Left lung (tissue), 14 donors: ENCODE measurements at places on chromosomes 5 and 9. TPM values are rescaled to one million over a fixed set of nuclear protein-coding genes. Genes with fewer than 3 reads are reported as not detected.

Gene RNF183
- polyA plus RNA-seq = 0.46 TPM

Gene SOHLH1
- not detected for polyA plus RNA-seq

Gene QRFP
- 0.51 TPM for polyA plus RNA-seq

Gene TMEM232
- polyA plus RNA-seq = 8.4 TPM

Gene GOLGA1
- polyA plus RNA-seq = 19.2 TPM

Gene GFI1B
- 1.1 TPM for polyA plus RNA-seq

Gene TPPP
- 8.4 TPM for polyA plus RNA-seq

Gene LCN15
- polyA plus RNA-seq = not detected

Gene DNAH5
- polyA plus RNA-seq = 2.9 TPM

Gene ZNF367
- 10.3 TPM for polyA plus RNA-seq

Gene FGD3
- 6.2 TPM for polyA plus RNA-seq

Gene WDR38
- polyA plus RNA-seq = 1.3 TPM

Gene AJM1
- 1.3 TPM for polyA plus RNA-seq

Gene CDC20B
- polyA plus RNA-seq = 7.5 TPM

DNA sequence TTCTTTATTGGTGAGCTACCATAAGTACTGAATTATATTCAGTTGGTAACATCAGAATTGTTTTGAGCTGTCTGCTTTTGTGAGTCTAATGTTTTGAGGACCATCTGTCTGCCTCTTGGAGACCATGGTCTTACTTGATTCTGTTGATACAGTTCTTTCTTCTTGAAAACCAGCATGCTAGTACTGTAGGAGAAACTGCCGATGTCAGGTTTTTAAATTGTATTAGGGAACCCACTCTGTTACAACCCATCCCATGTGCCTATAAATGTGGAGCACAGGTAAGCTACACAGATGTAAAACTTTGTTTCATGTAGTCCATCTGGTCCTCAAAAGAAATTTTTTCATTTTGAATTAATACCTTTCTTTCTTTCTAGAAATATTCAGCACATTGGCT lies 103.4 kb upstream of the DMRTA1 start:
- no peak for DNase-seq

DNA sequence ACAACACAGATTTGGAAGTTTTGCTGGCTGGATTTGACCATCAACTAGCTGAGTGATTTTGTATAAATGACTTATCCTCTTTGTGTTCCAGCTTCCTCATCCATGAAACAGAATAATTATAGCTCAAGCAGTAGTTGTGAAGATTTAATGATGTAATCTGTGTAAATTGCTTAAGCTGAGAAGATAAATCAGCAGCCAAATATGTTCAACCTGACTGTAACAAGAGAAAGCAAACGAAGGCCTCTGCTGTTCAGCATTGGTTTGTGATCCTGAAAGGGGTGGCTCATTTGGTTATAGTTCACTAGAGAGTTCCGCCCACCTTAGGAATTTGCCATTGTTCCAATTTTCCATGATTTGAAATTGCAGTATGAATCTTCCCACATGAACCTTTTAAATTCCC lies 75.7 kb upstream of the CCDC112 start:
- no peak for DNase-seq

- DNase-seq = no peak
Observed at GRCh38 chr9:13556656-13557055, 277.2 kb upstream of the MPDZ start.

- no peak for DNase-seq
Observed at GRCh38 chr9:137370865-137371520, 52.0 kb downstream of the EXD3 start.

- no peak for DNase-seq
Observed at GRCh38 chr5:76283670-76284069, 119.4 kb upstream of the IQGAP2 start.

DNA sequence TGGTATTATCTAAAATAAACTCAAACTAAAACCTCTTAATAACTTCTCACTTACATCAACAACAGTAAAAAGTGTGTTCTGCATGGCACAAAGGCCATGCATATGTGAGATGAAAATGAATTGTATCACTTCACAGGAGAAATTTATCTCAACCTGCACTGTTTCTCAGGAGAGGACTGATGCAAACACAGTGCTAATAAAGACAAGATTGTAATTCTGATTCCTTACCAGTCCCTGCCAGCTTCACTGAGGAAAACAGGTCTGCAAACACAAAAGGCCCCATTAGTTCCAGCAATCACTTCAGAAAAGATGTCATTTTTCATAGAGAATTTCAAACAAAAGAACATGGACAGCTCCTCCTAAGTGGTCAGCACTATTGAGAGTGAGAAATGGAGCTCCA lies 117.3 kb upstream of the PDE4D start:
- DNase-seq = no peak

GRCh38 chr5:10329446-10329819 lies 21.7 kb upstream of the CMBL start:
- no peak for DNase-seq

DNA sequence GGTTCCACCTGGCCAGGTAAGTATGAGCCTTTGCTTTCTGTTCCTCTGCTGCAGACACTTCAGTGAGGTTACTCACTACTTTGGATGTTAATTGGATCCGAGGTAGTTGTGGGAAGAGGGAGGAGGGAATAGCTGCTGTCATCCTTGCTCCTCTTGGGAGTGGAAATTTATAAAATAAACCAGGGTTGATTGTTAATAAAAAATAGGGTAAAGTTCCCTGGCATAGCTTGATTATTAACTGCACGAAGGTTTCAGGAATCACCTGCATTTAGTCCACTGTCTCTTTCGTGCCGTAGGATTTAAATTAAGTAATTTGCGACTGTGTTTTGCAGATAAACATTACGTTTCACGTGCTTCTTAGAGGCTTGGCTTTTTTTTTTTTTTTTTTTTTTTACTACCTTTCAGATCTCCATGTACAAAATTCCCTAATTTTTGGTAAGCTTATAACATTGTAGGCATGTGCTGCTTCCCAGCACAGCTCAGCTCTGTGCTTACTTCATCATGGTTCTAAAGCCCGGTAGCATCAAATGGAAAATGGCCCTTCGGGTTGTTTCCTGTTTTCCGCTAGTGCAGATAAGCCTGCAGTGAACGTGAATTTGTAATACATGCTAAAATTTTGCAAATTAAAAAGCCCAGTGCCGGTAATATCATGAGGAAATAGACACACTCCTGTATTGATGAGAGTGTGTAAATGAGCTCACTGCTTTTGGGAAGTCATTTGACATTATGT lies 26.9 kb upstream of the LTC4S start:
- no peak for DNase-seq

DNA sequence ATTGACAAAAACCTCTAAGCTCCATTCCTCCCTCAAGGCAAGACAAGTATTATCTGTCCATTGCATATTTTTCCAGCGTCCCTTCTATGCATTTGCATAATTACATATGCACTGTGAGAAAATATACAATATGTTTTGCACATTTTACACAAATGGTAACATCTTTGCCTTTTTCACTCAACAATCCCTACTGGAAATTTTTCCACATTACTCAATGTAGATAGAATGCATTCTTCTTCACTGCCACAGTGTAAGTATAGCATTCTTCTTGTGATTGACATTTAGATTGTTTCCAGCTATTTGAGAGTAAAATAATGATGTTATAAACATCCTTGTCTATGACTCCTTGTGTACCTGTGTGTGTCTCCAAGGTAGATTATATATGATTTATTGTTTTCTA lies 205.0 kb downstream of the SLIT3 start:
- DNase-seq = no peak

DNA sequence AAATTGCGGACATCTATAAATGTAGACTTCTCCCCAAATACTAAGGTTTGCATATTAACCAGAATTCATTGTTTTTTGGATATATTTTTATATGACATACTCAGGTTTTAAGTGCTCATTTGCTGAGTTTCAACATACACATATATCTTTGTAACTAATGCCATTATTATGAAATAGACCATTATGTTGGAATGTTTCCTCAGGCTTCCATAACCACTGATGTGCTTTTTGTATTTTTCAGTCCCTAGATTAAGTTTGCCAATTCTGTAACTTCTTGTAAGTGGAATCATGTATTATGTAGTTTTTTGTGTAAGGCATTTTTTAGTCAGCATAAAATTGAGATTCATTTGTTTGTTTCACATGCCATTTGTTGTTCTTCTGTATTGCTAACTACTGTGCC lies 32.1 kb downstream of the HSPA4 start:
- no peak for DNase-seq

DNA sequence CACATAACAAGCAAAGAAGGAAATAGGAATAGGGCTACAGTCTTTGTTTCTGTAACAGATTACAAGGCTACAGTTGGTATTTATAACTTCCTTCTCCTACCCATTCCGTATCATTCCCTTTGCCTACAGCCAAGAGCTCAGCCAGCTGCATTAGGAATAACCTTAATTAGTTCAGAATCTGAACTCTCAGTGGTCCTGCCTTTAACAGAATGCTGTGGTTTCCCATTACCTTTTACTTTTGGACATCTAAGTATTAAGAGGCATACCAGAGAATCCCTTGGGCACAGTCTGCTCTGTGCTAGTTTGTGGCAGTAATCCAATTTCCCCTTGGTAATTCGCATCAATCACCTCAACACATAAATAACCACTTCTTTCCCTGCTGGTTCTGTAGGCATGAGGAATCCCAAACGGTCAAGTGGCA lies 44.2 kb downstream of the PKD2L2 start:
- no peak for DNase-seq

DNA sequence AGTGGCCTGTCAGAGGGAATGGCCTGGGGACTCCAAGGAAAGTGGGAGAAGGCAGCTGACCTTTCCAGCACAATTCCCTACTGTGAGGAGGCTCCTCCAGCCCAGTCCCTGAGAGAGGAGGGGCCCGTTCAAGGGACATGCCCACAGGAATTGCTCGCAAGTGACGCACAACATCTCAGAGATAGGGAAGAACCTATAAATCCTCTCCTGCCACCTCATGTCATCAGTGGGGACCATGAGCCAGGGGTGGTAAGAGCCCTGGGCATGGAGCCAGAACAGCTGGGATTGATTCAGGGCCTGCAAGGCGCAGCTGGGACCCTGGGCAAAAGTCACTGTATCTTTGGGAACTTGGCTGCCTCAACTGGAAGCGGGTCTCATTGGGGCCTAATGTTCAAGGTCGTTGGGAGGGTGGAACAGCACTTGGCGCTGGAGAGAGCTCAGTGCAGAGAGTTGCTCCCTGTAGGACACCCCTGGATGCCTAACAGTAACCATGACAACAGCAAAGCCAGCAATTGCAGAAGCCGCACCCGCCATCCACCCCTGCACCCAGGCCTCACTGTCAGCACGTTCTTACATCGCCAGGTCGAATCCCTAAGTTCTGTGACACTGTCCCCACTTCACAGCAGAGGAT lies 41.3 kb upstream of the ORM1 start:
- DNase-seq = peak; percentile 27

GRCh38 chr9:123033352-123033751 lies at the start of gene GPR21:
Gene GPR21, plus strand, starts transcription at chr9:123033667. Its CDS starts 900 bp downstream, at chr9:123034567.
- no peak for DNase-seq
